Activated T-helper 2 cell treated with anti-CD3 and anti-CD28 coated beads, Interferon-gamma antibody, Interleukin-2, Interleukin-4, amounts not matched to agents 10 μg/mL and 5 μg/mL and 100 μg/mL, durations not matched to agents 14 hours and 24 hours and 36 hours (primary cell): ENCODE measurements at places on chromosomes 3 and 15.

DNA sequence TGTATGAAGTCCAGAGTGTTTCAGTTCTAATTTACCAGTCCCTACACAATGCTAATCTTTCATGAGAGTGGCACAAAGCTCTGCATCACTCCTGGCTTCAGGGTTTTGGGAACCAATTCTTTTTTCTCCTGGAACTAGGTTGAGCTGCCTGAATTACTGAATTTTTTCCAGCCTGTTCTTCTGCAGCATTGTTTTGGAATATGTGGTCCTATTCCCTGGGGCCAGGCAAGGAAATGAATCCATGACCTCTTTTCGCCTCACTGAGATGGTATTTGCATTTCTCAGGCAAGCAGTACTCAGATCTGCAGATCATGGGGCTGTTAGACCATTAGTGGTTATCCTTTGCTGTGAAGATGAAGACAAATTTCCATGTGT, 25.6 kb upstream of the GPR171 start:
- no peak overlapping the region for H3K4me3 ChIP-seq
- peaks cover 59% of the 10 kb centered on the region for H3K4me1 ChIP-seq
- peaks cover under 1% of the 10 kb centered on the region for H3K27me3 ChIP-seq
- DNase-seq: no peak

- peaks cover 11% of the 10 kb centered on the region for H3K4me1 ChIP-seq
- peaks cover 56% of the 10 kb centered on the region for H3K27me3 ChIP-seq
- no peak for DNase-seq
- no peak overlapping the region for H3K4me3 ChIP-seq
- H3K27ac ChIP-seq: no peak overlapping the region
These were observed 3.6 kb upstream of the GLCE start for GRCh38 chr15:69156736-69157381.

GRCh38 chr15:39125904-39126303, 455.0 kb upstream of the THBS1 start:
- peaks cover 20% of the 10 kb centered on the region for H3K4me1 ChIP-seq
- no peak overlapping the region for H3K27ac ChIP-seq
- H3K36me3 ChIP-seq: no peaks in the 10 kb centered on the region
- H3K4me3 ChIP-seq: no peak overlapping the region
- peaks cover 11% of the 10 kb centered on the region for H3K27me3 ChIP-seq
- DNase-seq: peak; percentile 15

- H3K36me3 ChIP-seq: no peaks in the 10 kb centered on the region
- no peaks in the 10 kb centered on the region for H3K4me1 ChIP-seq
- H3K4me3 ChIP-seq: no peak overlapping the region
- DNase-seq: no peak
These were observed 91.8 kb upstream of the PFN2 start for GRCh38 chr3:150062492-150062891.

DNA sequence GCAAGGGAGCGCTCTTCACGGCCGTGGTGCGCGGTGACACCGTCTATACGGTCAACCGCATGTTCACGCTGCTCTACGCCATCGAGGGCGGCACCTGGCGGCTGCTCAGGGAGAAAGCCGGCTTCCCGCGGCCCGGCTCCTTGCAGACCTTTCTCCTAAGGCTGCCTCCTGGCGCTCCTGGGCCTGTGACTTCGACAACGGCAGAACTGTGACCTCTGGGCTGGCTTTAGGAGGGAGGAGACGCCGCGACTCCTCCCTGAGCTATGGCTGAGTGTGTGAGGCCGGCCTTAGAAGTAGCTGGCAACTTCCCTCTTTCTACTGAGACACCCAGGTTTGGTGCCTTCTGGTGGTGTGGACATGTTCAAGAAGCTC, 1.4 kb downstream of the KBTBD13 start:
- H3K36me3 ChIP-seq: no peaks in the 10 kb centered on the region
- no peak overlapping the region for H3K4me3 ChIP-seq
- peaks cover 27% of the 10 kb centered on the region for H3K27me3 ChIP-seq
- H3K27ac ChIP-seq: no peak overlapping the region
- peaks cover 12% of the 10 kb centered on the region for H3K4me1 ChIP-seq
- DNase-seq: peak; percentile 34

GRCh38 chr3:189584645-189585044, 46.5 kb upstream of the TP63 start:
- peaks cover 28% of the 10 kb centered on the region for H3K4me1 ChIP-seq
- no peak overlapping the region for H3K27ac ChIP-seq
- H3K36me3 ChIP-seq: peaks cover 3% of the 10 kb centered on the region
- peaks cover 2% of the 10 kb centered on the region for H3K27me3 ChIP-seq

DNA sequence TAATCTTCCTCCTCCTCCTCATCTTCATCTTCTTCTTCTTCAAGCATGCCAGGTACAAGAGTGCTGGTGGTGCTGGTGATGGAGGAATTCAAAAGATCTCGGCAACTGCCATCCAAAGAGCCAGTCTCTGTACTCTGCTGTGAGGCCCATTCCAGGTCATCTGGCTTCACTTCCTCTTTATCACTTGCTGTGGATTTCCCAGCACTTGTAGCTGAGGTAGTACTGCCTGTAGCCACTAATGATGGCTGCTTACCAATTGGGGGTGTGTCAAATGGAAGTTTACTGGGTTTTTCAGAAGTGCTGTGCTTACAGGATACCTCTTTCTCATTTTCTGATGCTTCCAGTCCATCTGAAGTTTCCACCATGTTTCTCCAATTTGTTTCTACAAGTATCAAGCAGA, 28.8 kb upstream of the SHC4 start:
- DNase-seq: no peak
- no peaks in the 10 kb centered on the region for H3K27me3 ChIP-seq
- H3K4me1 ChIP-seq: no peaks in the 10 kb centered on the region
- no peak overlapping the region for H3K27ac ChIP-seq
- H3K4me3 ChIP-seq: no peak overlapping the region

DNA sequence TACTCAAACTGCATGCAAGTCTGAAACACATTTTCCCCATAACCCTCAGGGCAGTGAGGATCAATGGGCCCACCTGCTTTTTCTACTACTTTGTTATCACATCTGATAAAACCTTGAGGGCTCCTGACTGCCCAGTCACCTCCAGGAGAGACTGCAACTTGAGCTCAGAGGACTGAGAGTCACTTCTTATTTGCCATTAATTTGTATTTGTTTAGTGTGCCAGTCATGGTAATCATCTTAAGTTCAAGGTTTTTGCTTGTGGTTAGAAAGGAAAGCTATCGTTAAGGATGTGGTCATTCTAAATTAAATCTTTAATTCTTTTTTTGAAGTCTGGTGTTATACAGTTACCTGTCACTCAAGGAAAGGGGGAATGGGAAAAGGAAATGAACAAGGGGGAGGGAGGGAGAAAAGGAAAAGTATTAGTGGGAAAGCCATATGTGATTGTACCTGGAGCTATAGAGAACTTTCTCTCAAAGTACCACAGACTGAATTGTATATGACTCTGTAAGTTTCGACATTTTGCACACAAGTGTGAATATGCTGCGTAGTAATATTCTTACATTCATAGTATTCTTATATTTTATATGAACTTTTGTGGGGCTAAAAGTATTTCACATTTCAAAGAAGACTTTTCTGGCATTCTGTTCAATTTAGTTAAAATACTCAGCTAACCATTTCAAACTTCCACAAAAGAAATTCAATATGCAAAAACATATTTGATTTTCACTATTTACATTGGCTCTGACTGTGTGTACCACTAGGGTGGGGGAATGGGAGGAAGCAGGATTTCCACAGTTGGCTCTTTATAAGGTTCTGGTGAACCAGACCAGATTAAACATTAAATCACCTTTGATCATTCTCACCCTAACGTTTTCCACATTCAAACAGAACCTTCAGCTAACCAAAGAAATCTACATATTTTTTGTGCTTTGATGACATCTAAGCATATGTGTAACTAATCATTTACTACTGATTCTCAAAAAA, 166.5 kb upstream of the ATP11B start:
- no peak overlapping the region for H3K4me3 ChIP-seq
- H3K36me3 ChIP-seq: no peaks in the 10 kb centered on the region
- H3K27me3 ChIP-seq: peaks cover 9% of the 10 kb centered on the region
- DNase-seq: no peak

GRCh38 chr3:170723241-170723640, 137.4 kb upstream of the SLC7A14 start:
- no peaks in the 10 kb centered on the region for H3K36me3 ChIP-seq
- H3K27ac ChIP-seq: no peak overlapping the region
- DNase-seq: no peak
- H3K27me3 ChIP-seq: peaks cover 18% of the 10 kb centered on the region

GRCh38 chr15:34279368-34279767, 54.6 kb downstream of the EMC4 start:
- DNase-seq: no peak
- H3K4me3 ChIP-seq: no peak overlapping the region

- H3K27me3 ChIP-seq: no peaks in the 10 kb centered on the region
- no peak for DNase-seq
- peaks cover 18% of the 10 kb centered on the region for H3K4me1 ChIP-seq
- H3K36me3 ChIP-seq: peaks cover 39% of the 10 kb centered on the region
- no peak within 1 kb of the TSS for H3K4me3 ChIP-seq
- no peak within 1 kb of the TSS for H3K27ac ChIP-seq
These were observed at the start of gene AMT for GRCh38 chr3:49422379-49423248. Gene AMT, minus strand, starts transcription at chr3:49422473. Its CDS starts 23 bp downstream, at chr3:49422450.

GRCh38 chr3:157423337-157423736, 13.3 kb upstream of the PTX3 start:
- H3K4me3 ChIP-seq: no peak overlapping the region
- H3K36me3 ChIP-seq: no peaks in the 10 kb centered on the region
- DNase-seq: no peak
- no peak overlapping the region for H3K27ac ChIP-seq

GRCh38 chr3:174329321-174329720, 529.8 kb upstream of the NAALADL2 start:
- no peaks in the 10 kb centered on the region for H3K27me3 ChIP-seq
- H3K36me3 ChIP-seq: no peaks in the 10 kb centered on the region
- no peak for DNase-seq
- H3K27ac ChIP-seq: no peak overlapping the region
- H3K4me3 ChIP-seq: no peak overlapping the region

DNA sequence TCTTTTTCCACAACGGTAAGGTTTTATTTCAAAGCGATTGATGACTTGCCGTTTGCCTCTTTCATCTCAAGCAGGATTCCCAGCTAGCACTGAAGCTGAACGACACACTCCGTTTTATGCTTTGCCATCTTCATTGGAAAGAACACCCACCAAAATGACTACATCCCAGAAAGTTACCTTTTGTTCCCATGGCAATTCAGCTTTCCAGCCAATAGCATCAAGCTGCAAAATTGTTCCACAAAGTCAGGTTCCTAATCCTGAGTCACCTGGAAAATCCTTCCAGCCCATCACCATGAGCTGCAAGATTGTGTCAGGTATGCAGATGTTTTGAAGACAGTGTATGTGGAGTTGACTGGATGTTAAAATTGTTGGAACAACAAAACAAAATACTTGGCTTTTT, 56.5 kb downstream of the YEATS2 start:
- H3K27ac ChIP-seq: no peak overlapping the region
- H3K36me3 ChIP-seq: peaks cover 68% of the 10 kb centered on the region
- H3K27me3 ChIP-seq: no peaks in the 10 kb centered on the region
- H3K4me1 ChIP-seq: no peaks in the 10 kb centered on the region

GRCh38 chr3:149625795-149626194, 32.0 kb downstream of the WWTR1 start:
- peaks cover 13% of the 10 kb centered on the region for H3K27me3 ChIP-seq
- no peak for DNase-seq
- H3K36me3 ChIP-seq: no peaks in the 10 kb centered on the region
- H3K27ac ChIP-seq: no peak overlapping the region
- H3K4me3 ChIP-seq: no peak overlapping the region
- H3K4me1 ChIP-seq: peaks cover 20% of the 10 kb centered on the region

DNA sequence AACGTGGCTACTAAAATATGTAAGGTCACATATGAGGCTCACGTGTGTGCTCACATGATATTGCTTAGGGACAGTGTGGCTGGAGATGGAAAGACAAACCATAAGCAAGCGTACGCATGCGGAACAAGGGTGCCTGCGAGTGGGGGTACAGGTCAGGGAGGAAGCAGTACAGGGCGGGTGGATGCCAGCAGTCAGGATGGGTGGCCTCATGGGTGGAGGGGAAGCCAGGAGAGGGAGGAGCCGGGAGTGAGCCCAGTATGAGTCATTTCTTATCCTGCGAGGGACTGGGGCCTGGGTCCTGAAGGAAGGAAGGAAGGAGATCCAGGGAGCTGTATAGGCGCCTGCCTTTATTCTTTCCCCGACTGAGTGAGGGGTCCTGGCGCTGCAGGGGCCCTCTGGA, 42.0 kb upstream of the CGNL1 start:
- H3K4me1 ChIP-seq: peaks cover 5% of the 10 kb centered on the region
- DNase-seq: no peak
- no peak overlapping the region for H3K27ac ChIP-seq
- H3K27me3 ChIP-seq: peaks cover 2% of the 10 kb centered on the region
- no peaks in the 10 kb centered on the region for H3K36me3 ChIP-seq
- H3K4me3 ChIP-seq: no peak overlapping the region

GRCh38 chr3:104787306-104787705, 579.4 kb upstream of the ALCAM start:
- H3K4me3 ChIP-seq: no peak overlapping the region
- H3K36me3 ChIP-seq: no peaks in the 10 kb centered on the region
- H3K4me1 ChIP-seq: no peaks in the 10 kb centered on the region
- H3K27ac ChIP-seq: no peak overlapping the region
- no peak for DNase-seq

DNA sequence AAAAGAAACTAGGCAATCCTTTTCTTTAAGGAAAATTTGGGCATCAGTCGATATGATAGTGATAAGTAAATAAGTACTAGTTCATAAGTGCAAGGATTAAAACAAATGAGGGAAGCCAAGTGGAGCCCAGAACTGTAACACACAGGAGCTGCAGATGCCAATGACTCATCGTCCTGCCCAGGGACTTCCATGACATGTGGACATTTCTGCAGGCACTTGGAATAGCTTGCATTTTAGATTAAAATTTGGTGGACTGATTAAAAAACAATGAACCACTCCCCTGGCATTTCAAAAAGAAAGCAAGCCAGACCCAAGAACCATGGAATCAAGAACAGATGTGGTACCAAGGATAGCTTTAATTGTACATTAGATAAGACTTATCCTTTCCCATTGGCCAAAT, 2.9 kb downstream of the SAMD7 start:
- no peak overlapping the region for H3K27ac ChIP-seq
- no peak overlapping the region for H3K4me3 ChIP-seq
- no peaks in the 10 kb centered on the region for H3K36me3 ChIP-seq
- H3K4me1 ChIP-seq: no peaks in the 10 kb centered on the region
